NAMALWA (cell line): ENCODE measurements at places on chromosomes 1 and 21.
A peak's percentile ranks its signal among the peaks of the same experiment; 100 is the strongest.

DNA sequence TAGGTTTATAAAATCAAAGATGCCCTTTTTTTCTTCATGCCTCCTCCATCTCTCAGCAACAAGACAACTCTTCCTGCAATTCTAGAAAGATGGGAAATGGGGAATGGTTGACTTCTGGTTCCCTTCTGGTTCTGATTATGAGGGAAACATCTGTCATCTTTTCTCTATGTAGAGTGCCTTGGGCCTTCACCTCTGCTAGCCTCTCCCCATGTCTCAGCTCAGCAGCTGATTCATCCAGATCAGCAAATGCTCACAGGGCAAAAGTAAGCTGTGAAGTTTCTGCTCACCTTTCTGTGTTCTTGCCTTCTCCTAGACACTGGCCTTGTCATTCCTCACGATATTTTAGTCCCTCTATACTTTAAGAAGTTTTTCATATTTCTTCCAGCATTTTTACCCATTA, 17.8 kb upstream of the BECN2 start:
- no peak for DNase-seq

- no peak for DNase-seq
These were observed 88.5 kb upstream of the ETV3 start for GRCh38 chr1:157226739-157227138.

DNA sequence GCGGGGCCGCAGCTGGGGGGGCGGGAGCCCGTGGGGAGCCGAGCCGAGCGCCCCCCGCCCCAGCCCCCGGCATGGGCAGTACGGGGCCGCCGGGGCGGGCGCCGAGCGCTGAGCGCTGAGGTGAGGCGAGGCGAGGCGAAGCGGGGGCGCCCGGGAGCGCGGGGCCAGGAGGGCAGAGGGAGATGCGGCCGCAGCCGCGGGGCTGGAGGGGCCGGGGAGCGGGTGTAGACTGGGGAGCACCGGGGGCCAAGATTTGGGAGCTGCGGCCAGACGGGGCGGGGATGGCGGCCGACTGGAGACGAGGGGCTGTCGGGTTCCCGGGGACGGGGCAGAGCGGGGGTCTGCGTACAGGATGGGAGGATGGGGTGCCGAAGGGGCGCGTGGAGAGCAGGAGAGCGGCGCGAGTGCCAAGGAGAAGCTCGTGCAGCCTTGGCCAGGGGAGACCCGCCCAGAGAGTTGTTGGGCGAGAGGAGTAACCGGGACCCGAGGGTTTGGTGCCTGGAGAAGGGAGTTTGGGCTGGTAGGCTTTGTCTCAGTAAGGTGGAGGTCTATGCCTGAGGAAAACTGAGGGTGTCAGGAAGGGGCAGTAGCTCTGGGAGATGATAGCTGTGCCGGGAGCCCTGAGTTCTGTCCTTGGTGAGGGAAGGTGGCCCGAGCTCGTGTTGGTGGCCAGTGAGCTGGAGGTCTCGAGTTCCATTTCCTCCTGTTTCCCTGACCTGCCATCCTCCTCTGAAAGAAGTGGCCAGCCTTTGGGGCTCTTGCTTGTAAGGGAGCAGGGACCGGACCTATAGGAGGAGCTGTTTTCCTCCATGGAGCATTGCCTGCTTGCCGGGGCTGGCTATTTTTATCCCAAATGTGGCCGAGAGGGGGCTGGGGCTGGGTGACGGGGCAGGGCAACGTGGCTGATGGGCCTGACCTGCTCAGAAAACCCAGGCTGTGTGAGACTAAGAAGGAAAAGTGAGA, 539 bp downstream of the ATP8B2 start:
- peak; percentile 66 for DNase-seq

DNA sequence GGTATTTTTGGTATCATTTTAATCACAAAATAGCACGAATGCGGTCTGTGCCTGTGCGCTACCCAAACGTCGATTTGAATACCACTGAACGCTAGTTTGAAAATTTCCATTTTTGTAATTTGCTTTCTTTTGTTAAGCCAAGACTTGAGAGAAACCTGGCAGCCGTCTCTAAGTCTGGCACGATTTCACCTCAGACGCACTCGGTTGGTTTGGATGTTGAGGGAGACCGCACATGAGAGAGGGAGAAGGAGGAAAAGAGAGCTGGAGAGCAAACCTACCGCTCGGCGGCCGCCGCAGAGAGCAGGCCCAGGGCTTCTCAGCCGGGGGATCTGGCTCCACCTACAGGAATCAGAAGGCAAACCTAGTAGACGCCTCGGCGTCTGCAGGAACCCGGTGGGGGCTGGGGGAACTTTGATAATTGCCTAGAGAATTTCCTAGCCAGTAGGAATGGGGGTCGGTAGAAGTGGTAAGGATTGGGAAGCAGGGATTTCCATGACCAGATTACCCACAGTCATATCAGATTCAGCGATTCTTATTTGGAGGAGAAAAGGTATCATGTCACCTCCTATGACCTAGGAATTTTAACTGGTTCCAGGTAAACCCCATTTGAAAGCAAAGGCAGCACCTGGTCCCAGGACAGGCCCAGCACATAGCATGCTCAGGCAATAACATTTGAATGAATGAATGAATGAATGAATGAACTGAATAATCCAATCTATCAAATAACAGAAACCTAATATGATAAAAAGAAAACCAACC, 83.2 kb downstream of the TM2D1 start:
- DNase-seq: peak; percentile 52

DNA sequence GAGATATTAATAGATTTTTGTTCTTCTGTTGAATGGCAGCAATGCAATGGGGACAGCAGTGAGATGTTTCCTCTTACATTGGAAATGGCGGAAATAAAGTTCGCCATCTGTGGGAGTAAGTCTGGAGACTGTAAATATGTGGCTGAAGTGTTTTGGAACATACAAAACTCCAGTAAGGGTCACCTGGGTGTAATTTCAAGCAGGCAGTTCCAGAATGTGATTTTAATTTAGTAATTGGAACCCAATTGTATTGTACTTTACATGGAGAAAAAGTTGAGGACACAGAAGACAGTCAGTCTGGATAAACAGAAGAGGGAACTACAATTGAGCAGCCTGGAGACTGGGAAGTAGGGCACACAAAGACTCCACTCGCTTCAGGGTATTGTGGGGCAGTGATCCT, 108.6 kb downstream of the NTMT2 start:
- DNase-seq: no peak

- no peak for DNase-seq
These were observed 27.6 kb downstream of the PODN start for GRCh38 chr1:53089478-53090226.

DNA sequence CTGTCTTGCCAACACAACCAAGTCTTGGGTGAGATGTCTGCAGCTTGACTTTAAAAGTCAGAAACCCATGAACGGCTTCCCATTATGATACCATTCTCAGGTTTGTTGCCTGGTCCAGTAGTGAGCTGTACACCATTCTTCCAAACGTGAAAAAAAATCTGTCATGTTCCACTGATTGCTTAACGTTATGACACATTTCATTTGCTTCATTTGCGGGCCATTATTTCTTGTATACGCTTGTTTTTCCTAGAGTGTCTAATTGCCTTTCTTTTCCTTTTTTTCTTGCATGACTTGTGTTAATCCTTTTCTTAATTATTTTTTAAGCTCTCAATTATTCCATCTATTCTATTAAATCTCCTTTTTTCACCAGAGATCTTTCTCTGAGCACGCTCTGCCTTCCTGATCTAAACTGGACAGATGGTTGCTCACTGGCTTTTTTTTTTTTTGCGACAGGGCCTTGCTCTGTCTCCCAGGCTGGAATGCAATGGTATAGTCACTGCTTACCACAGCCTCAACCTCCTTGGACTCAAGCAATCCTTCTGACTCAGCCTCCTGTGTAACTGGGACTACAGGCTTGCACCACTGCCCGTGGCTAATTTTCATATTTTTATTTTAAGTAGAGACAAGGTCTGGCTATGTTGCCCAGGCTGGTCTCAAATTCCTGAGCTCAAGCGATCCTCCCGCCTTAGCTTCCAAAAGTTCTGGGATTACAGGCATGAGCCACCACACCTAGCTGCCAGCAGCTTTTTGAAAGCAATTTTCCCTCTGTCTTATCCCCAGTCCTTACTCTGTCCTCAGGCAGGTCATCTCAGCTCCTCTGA, 31.7 kb upstream of the CAMTA1 start:
- DNase-seq: no peak

DNA sequence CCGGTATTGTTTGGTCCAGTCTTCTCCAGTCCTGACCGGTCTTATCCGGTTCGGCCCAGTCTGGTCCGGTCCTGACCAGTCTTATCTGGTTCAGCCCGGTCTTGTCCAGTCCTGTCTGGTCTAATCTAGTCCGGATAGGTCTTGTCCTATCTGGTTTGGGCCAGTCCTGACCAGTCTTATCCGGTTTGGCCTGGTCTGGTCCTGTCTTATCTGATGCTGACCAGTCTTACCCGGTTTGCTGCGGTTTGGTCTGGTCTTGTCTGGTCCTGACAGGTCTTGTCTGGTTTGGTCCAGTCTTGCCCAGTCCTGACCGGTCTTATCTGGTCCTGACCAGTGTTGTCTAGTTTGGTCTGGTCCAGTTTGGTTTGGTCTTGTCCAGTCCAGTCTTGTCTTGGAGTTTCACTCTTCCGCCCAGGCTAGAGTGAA, 30.1 kb downstream of the DHX9 start:
- DNase-seq: no peak

DNA sequence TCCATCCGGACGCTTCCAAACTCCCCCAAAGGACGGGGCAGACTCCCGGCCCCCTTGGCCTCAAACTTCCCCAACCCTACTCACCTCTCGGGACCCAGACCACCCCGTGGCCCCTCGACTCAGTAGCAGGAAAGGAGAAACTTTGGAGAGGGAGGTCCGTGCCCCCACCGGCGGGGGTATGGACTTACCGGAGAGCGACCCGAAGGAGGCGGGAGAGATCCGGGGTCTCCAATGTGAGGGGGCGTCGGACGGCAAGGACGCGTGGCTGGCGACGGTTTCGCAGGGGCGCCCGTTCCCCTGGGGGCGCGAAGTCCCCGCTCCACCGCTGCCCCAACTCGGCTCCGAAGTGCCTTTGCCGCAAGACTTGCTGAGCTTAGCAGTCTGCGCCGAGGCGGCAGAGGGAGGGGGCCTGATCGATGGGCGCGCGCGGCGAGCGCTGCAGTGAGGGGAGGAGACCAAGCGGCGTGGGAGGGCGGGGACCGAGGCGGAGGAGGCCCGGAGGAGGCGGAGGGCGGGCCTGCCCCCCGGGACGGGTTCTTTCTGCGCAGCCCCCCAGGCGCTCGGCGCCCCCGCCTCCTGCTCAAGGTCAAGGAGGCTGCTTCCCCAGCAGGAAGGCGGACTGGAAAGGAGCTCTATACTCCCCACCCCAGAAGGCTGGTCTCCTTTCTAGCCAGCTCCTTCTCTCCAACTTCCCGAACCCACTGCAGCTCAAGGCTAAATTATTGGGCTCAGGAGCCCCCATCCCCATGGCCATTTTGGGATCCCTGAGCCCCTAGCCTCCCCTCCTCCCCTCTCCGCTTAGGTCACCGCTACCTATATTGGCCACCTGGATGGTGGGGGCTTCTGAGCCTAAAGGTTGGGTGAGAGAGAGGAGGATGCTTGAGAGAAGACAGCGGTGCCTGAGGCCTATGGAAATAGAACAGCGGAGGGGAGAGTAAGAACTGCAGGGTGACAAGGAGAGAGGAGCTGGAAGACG, at the start of gene SYT2:
TSS of gene SYT2 (minus strand) at position 385 of the 976 bp plus-strand sequence. CDS start 104,682 bp downstream, outside the sequence.
- no peak for DNase-seq

- no peak for DNase-seq
These were observed 11.5 kb downstream of the MAEL start for GRCh38 chr1:167000546-167000945.

- DNase-seq: peak; percentile 16
These were observed 507.1 kb upstream of the ZRANB2 start for GRCh38 chr1:71587961-71588360.

DNA sequence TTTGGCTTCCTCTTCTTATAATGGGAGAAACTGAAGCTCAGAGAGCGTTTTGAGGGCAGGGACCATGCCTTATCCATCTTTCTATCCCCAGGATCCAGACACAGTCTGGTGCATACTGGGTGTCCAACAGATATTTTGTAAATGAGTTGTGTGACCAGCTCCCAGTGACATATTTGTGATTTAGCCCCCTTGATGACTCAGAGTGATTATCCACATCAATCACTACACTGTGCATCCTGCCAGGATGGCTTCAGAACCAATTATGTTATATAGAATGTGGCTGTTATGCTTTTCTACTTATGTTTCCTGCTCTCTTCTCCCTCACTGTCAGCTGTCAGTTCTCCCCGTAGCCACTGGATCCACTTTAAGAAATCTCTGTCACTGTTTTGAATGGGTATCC, 11.3 kb downstream of the OLFML3 start:
- no peak for DNase-seq

- DNase-seq: no peak
These were observed 1143.6 kb upstream of the ADGRL2 start for GRCh38 chr1:80657044-80657643.

GRCh38 chr1:180239145-180240096, 9.4 kb downstream of the LHX4 start:
- no peak for DNase-seq
